Renal cortical epithelial cell (primary cell): ENCODE measurements at places on chromosomes 2 and 18.

DNA sequence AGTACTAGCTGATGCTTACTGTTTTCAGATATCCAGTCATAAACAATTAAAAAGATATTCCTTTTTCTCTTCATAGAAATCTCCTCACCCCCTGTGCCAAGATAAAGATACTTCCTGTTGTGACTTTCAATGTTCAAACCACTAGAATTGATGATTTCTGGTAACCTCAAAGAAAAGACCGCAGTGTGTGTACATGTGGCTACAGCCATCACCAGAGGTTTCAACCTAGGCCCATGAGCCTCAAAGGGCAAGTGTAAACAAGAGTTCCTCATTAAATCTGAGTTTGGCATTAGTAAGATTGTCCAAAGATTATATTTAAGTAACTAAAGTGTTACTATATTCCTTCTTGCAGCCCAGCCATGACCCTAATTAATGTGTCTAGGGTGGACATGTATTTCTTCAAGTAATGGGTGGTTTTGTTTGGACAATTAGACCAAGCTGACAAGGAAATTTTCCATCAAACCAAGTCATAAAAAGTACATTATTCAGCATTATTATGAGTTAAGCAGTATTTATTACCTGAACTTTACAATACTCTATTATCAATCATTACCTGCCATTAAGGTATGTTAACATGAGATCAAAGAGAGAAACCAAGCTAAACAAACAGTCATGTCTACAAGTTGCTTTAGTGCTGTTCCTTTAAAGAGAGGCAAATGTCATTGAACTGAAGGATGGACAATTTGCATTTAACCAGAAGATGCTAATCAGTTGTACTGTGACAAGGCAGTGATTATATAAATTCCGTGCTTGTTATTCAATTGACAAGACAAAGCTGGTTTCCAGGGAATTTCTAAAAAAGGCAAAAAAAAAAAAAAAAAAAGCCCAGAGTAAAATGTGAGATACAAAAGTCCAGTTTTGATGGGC, 382.7 kb downstream of the LNPK start:
- no peak for DNase-seq

DNA sequence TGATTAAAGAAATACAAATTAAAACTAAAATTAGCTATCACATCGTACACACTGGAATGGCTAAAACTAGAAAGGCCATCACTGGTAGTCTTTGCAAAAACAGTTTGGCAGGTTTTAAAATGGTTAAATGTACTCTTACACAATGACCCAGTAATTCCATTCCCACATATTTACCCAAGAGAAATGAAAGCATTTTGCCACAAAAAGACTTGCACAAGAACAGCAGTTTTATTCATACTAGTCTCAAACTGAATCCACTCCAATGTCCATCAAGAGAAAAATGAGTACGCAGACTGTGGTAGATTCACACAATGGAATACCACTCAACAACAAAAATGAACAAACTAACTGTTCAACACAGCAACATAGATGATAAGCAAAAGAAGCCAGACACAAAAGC, 29.1 kb downstream of the SP140L start:
- peak; percentile 21 for DNase-seq

DNA sequence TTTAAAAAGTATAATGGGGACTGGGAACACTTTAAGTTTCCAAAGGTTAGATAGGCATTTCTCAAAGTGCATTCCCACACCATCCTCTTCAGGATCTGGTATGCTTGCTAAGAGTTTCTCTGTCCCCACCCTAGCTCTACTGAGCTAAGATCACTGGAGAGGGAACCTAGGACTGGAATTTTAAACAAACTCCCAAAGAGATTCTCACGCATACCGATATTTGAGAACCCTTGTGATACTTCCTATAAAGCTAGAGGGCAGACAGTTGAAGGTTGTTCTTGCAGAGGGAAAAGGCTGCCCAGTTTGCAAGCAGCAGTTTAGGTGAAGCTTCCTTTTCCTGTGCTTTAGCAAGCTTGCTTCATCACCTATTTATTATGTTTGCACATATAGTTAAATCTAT, 3.6 kb downstream of the CNRIP1 start:
- DNase-seq = no peak

GRCh38 chr2:162091325-162092007, 17.5 kb upstream of the DPP4 start:
- peak; percentile 96 for DNase-seq

DNA sequence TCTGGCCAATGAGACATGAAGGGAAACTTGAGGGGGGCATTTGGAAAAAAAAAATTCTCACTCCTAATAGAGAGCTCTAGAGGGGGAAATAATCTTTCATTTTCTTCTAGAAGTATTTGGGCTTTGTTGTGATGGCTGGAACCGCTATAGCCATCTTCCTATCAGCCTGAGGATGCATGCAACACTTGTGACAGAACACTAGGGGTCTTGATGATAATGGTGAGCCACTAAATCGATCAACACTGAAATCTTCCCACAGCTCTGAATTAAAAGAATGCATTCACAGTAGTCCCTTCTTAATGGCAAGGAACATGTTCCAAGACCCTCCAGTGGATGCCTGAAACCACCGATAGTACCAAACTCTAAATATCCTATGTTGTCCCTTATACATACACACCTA, 325.3 kb downstream of the LNPK start:
- no peak for DNase-seq

DNA sequence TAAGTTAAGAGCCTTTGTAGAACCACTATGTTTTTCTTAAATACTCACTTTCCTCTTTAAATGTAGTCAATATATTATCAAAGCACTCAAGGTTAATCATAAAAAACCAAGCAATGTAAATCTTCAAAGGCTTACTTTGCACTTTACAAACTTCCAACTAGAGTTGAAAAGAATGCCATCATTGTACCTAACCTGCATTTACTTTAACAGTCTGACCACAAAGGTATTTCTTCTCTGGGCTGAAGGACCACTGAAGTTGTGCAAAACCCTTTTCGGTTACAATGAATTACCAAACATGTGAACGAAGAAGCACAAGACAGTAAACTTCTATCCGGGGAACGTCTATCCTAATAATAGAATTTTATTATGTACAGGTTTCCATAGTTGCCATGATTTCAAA, 3.0 kb downstream of the HNRNPLL start:
- DNase-seq = peak; percentile 38

- no peak for DNase-seq
These were observed 413.8 kb downstream of the FBXO15 start for GRCh38 chr18:73733806-73734314.

DNA sequence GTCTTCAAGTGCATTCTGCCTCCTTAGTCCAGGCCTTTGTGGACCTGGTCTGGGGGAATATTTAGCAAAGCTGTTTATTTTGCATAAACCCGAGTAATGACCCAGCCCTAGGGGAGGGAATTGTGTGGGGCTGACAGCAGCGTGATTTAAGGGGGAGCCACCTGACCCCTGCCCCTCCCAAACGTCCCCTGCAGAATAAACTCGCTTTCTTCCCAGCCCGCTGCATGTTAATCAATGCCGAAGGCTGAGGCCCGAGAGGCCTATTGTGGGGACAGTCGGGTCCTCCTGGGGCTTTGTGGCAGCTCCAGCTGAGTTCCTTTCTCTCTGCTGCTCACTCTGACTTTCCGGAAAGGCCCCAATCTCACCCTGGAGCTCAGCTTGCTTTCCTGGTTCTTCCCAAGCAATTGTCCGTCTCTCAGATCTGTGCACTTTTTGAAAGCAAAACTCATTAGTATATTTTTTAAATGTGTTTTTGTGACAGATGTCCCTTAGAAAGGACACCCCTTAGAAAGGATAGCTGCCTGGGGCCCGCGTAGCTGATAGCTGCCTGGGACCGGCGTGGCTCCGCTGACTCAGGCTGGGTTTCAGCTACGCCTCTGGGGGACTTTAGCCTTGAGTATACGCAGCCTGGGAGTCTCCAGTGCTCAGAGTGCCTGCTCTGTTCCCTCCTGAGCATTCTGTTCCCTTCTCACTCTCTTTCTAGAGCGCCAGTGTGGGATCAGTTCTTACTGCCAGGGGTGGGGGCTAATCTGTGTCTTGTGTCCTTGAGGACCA, 158.3 kb downstream of the GLI2 start:
- DNase-seq = no peak

DNA sequence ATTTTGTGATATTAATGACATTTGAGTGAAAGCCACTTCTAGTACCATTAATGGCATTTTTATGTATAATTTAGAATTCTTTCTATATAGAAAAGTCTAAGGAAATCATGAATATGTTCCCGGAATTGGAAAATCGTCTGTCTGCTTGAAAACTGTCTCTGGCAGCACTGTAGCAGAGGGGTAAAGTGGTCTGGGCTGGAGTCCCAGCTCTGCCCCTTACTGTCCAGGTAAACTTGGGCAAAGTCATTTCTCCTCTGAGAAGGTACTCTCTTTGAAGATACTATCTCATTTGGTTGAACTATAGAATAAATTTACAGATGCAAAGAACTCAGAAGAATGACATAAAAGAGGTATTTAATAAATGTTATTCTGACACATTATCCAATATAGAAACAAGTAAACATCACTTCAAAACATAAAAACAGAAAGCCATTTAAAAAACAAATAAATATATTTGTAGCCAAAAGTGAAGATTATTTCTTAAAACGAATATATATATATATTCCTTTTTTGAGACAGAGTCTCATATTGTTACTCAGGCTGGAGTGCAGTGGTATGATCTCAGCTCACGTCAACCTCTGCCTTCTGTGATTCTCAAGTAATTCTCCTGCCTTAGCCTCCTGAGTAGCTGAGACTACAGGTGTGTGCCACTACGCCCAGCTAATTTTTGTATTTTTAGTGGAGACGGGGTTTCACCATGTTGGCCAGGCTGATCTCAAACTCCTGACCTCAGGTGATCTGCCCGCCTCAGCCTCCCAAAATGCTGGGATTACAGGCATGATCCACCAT, 149.8 kb upstream of the ITGA4 start:
- no peak for DNase-seq

GRCh38 chr2:42132191-42132965, 36.8 kb upstream of the EML4 start:
- peak; percentile 85 for DNase-seq

DNA sequence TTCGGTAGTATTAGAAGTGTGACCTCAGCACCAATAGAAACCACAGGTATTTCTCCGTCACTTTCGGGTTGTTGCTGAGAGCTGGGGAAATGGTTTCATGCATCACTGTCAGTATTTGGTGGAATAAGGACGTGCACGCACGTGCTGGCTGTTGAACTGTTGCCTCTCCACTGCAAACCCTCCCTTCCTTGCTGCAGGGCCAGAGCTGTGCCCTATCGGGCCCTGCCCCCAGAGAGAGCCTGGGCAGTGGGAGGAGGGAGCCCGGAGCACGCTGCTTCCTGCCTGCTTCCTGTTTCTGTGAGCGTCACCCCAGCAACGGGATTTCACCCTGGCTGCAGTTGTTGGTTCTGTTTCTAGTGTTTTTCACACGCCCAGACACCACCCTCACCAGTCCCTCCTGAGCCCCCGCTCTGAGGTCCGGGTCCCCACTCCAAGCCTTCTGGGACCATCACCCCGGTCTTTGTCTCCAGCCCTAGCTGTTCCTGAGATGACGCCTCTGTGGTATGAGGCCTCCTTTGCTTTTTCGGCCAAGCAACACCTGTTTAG, 47.4 kb downstream of the LRRFIP1 start:
- peak; percentile 78 for DNase-seq

DNA sequence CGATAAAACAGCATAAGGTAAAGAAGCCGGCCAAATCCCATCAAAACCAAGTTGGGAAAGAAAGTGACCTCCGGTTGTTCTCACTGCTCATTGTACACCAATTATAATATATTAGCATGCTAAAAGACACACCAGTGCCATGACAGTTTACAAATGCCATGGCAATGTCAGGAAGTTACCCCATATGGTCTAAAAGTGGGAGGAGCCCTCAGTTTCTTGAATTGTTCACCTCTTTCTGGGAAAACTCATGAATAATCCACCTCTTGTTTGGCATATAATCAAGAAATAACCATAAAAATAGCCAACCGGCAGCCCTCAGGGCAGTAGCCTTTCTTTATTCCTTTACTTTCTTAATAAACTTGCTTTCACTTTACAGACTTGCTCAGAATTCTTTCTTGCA, 544.9 kb upstream of the SETBP1 start:
- peak; percentile 75 for DNase-seq

GRCh38 chr2:181891966-181892798, 652 bp downstream of the ITPRID2 start:
- no peak for DNase-seq

- DNase-seq = no peak
These were observed 2.4 kb downstream of the SOCS6 start for GRCh38 chr18:70291295-70291574.

DNA sequence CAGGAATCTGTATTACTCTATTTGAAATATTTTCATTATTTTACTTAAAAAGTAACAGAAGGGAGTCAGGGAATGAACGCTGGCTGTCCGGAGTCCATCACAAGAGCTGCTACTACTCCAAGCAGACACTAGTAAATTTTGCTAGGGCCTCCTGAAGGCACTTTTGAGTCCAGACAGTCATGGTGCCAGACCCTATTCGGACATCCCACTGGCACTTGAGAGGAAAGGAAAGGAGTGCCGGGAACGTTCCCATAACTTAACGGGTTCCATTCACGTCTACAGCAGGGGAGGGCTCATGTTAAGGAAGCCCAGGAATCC, 563 bp upstream of the GMCL1 start:
- no peak for DNase-seq

GRCh38 chr2:54088191-54088634, 27.2 kb upstream of the ACYP2 start:
- DNase-seq = no peak

GRCh38 chr2:53087262-53087873, 680.2 kb upstream of the CHAC2 start:
- DNase-seq = peak; percentile 42

DNA sequence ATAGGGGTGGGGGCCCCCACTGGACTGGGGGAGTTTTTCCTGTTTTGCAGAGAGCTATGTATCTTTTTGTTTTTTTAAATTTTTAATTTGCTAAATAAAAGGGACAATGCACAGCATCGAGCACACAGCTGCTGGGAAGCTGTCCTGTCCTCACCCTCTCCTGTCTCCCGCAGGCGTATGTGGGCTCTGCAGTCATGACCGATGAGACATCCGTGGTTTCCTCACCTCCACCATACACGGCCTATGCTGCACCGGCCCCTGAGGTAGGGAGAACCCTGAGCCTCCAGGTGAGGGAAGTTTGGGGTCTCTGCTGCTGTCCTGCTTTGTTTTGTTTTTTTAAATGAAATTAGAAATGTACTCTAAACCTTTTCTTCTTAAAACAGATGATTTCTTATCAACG, 27.6 kb downstream of the PLEKHB2 start:
- no peak for DNase-seq

GRCh38 chr2:170742896-170743529, 27.2 kb upstream of the ERICH2 start:
- DNase-seq = peak; percentile 49

DNA sequence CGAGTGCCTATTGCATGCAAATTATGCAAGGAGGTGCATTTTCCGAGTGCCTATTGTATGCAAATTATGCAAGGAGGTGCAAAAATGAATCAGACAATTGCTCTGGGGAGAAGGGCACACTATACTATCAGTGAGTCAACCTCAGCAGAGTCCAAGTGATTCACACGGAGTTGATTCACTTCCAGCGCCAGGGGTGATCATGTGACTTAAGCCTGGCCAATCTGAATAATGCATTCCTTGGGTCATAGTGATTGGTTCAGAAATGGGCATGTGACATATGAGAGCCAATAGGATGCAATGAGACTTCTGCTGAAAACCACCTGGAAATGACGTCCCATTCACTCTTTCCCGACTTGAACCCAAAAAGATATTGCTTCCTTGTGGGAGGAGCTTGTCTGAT, 152.2 kb downstream of the DAW1 start:
- DNase-seq = peak; percentile 4

GRCh38 chr2:169476459-169476858, 2.8 kb upstream of the BBS5 start:
- peak; percentile 72 for DNase-seq
